ENCODE measurements at places on chromosomes 4 and X. TPM values are rescaled to one million over a fixed set of nuclear protein-coding genes. Genes with fewer than 3 reads are reported as not detected.

Gene SULT1E1
- total RNA-seq: not detected

Gene NR0B1
- not detected for total RNA-seq

Gene ENPP6
- total RNA-seq: 0.87 TPM

Gene CRMP1
- total RNA-seq: not detected

Gene PRKG2
- 0.26 TPM for total RNA-seq

Gene KLKB1
- total RNA-seq: 0.26 TPM

Gene SPIN2B
- 9.0 TPM for total RNA-seq

Gene SPACA5
- total RNA-seq: not detected

Gene FTHL17
- total RNA-seq: not detected

Gene PGAM4
- total RNA-seq: 1.1 TPM

Gene ZFP92
- 1.6 TPM for total RNA-seq

Gene UNC5C
- not detected for total RNA-seq

Gene ADH1B
- total RNA-seq: not detected

Gene NHSL2
- 0.70 TPM for total RNA-seq

Gene LRCH2
- total RNA-seq: not detected

Gene XAGE5
- not detected for total RNA-seq

Gene SRPX2
- total RNA-seq: not detected

Gene ANXA10
- not detected for total RNA-seq

Gene CTAG1B
- not detected for total RNA-seq

Gene RTL9
- not detected for total RNA-seq

Gene RNF4
- total RNA-seq: 105 TPM

Gene SLC4A4
- 5.3 TPM for total RNA-seq

Gene ARMCX2
- 4.4 TPM for total RNA-seq

Gene GPR50
- total RNA-seq: not detected

Gene GNRHR
- not detected for total RNA-seq

Gene SSX4B
- not detected for total RNA-seq

Gene SLC34A2
- total RNA-seq: not detected

Gene CHIC1
- total RNA-seq: 5.0 TPM

Gene CT45A5
- total RNA-seq: not detected

Gene PNMA5
- total RNA-seq: not detected

Gene LGI2
- not detected for total RNA-seq

Gene HHIP
- not detected for total RNA-seq

Gene LNX1
- total RNA-seq: not detected

Gene STATH
- total RNA-seq: not detected

Gene PPA2
- total RNA-seq: 78.9 TPM

Gene MAGEB17
- not detected for total RNA-seq

All from activated CD8-positive, alpha-beta T cell treated with anti-CD3 and anti-CD28 coated beads, Interleukin-2, amount 10 ng/mL, durations not matched to agents 7 days and 5 days (primary cell).